Stimulated activated CD8-positive, alpha-beta memory T cell treated with anti-CD3 and anti-CD28 coated beads, Interleukin-12 subunit alpha, Interleukin-12 subunit beta, amount 100 ng/mL, for 4 hours (primary cell): ENCODE measurements at places on chromosomes 4 and X.

GRCh38 chr4:118745357-118745756, 60.2 kb downstream of the METTL14 start:
- DNase-seq: no peak

DNA sequence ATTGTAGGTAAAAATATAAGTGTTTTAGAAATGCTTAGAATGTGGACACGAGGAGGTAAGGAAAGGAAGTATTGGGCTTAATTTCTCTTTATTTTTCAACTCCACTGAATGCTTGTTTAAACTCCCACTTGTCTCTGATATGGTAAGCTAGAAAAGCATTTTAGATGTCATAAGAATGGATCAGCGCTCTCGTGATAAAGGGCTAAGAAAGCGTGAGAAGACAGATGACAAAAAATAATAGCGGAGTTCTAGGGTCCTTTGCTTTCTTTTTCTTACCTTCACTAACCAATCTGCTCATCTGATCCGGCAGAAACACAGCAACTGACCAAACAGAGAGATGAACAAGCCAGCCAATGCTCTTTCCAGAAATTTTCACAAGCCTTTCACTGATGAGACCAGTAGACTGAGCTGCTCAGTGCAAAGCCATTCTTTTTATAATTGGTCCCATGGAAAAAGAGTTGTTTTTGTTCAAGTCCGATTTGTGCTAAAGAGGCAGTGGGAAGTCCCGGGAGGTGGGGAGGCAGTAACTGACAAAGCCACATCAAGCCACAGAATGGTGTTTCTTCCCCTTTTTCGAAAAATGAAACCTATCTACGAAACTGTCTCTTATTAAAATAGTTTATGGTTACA, at the start of gene TASL:
Gene TASL (minus strand): TSS at position 405 of the 630 bp plus-strand sequence. CDS start 17,411 bp downstream, outside the sequence.
- no peak for DNase-seq

DNA sequence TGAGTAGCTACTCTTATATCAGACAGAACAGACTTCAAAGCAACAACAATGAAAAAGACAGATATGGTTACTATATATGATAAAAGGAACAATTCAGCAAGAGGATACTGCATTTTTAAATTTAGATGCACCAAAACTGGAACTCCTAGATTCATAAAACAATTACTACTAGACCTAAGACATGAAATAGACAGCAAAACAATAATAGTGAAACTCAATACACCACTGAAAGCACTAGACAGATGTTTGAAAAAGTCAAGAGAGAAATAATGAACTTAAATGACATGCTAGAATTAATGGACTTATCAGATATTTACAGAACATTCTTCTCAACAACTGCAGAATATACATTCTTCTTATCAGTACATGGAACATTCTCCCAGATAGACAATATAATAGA, 99.5 kb upstream of the ITM2A start:
- DNase-seq: no peak

DNA sequence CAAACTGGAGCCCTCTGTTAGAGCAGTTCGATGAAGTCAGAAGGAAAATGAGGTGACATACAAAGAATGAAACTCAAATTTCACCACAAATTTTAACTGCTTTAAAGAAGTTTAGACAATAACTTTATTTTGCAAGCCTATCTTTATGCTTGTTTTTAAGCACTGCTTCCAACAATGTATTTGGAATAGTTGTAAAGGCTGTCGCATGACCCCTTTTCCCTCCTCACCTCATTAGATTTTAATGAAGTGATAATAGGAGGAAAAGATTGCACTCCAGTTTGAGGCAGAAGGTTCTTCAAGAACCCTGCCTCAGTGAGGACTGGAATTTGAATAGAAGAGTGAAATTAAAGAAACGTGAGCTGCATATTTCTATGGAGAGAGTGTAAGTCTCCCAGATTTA, 386.1 kb upstream of the NR3C2 start:
- DNase-seq: no peak

DNA sequence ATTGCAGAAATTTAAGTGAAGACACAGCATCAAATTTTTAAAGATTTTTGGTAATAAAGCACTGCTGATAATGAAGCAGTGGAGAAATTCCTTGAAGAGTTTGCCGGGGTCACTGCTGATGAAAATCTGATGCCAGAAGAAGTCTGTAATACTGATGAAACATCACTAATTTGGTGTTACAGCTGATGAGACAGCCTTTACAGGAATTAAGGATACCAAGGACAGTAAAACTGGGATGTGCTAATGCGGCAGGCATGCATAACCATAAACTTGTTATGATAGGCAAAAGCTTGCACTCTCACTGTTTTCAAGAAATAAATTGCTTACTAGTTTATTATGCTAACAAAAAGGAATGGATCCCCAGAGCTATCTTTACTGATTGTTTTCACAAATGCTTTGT, 52.9 kb upstream of the VEGFC start:
- no peak for DNase-seq
